ENCODE measurements at places on chromosomes 12 and 14. TPM values are rescaled to one million over a fixed set of nuclear protein-coding genes. Genes with fewer than 3 reads are reported as not detected.

DNA sequence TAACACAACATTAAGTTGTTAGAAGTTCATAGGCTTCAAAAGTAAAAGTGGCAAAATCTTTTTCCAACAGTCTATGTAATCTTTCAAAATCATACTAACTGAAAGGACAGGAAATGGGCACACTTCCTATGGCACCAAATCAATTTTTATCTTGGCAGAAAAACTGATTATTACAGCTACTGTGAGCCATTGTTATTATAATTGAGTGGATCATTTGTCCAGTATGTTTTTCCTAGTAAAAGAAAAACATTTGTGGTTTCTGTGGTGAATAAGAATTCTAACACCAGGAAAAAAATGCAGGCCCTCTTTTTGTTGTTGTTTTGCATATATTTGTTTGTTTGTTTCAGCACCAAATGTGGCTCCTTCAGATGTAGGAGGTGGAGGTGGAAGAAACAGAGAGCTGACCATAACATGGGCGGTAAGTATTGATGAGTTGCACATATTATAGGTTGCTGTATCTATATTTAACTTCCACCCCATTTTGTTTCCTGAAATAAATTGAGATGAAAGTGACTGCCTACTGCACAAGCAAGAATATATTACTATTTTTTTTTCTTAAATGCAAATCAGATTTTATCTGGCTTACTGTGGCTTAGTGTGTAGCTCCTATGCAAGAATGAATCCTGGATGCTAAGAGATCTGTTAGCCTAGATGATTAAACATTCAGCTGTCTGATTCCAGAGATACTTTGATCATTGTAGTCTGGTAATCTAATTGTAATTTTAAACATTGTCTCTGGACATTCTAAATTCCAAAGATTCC lies 174.1 kb upstream of the PDZRN4 start:
- no peaks in the 10 kb centered on the region for H3K4me1 ChIP-seq
- H3K27ac ChIP-seq = no peak overlapping the region
- no peaks in the 10 kb centered on the region for H3K36me3 ChIP-seq
- no peak for DNase-seq
- H3K27me3 ChIP-seq = no peaks in the 10 kb centered on the region

DNA sequence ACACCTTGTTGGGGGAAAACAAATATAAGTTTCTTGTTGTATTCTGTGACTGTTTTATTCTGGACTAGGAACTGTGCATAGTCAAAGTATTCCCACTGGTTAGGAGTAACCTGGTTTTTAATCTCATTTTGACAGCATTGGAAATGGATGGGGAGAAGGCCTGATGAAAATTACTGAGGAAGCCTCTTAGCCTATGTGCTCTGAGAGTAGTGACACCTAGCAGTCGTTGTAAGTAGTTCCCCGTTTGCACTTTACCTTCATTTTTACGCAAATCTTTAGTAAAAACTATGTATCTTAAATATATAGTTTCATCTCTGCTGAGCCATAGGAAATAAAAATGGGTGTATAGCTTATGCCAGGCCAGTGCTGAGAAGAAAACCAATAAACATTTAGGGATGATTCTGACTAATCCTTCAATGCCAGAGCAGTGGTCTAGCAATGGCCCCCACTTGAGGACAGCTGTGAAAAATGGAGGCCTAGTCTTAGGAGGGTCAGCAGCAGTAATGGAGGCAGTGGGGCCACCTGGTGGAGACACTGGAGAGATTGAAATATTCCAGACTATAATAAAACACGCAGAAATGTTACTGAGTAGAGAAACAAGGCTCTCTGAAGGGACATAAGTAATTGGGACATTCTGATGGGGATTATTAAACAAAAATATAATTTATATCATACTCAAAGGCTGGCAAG lies 133.2 kb upstream of the NOVA1 start:
- H3K27me3 ChIP-seq = no peaks in the 10 kb centered on the region
- H3K27ac ChIP-seq = no peak overlapping the region
- H3K4me3 ChIP-seq = no peak overlapping the region
- no peaks in the 10 kb centered on the region for H3K4me1 ChIP-seq
- no peaks in the 10 kb centered on the region for H3K36me3 ChIP-seq

DNA sequence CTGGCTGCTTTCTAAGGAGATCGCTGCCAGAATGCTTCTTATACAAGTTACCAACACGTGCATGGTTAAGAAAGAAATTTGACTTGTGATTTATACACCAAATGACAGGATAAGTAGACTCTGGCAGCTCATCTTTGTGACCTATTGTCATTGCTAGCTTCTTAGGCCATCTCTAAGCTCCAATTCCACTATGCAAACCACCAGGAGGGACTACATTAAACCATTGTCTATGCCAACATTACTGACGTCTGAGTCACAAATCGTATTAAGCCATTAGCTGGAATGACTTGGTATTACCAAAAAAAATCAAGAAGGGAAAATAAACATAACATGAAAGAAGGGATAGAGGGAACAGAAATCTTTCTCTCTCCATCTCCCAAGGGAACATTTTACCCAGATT lies 15.8 kb upstream of the VPS33A start:
- H3K4me1 ChIP-seq = no peaks in the 10 kb centered on the region
- H3K36me3 ChIP-seq = peaks cover 3% of the 10 kb centered on the region
- H3K27me3 ChIP-seq = no peaks in the 10 kb centered on the region
- H3K4me3 ChIP-seq = no peak overlapping the region

DNA sequence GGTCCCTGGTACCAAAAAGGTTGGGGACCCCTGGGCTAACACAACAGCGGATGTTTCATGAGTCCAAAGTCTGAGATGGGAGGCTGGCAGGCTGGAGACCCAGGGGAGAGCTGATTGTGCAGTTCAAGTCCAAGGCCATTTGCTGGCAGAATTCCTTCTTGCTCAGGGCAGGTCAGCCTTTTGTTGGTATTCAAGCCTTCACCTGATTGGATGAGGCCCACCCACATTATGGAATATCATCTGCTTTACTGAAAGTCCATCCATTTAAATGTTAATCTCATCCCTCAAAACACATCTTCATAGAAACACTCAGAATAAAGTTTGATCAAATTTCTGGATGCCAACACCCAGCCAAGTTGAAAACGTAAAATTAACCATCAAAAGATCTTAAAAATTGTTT lies 52.9 kb downstream of the GSC start:
- H3K27ac ChIP-seq = no peak overlapping the region
- H3K4me3 ChIP-seq = no peak overlapping the region
- peaks cover 31% of the 10 kb centered on the region for H3K27me3 ChIP-seq
- DNase-seq = no peak

The NTF3 gene
- total RNA-seq = 0.20 TPM

The FOXG1 gene
- not detected for total RNA-seq

Data from heart right ventricle (tissue), 16 donors.